ENCODE measurements at places on chromosomes 1 and 21. TPM values are rescaled to one million over a fixed set of nuclear protein-coding genes. Genes with fewer than 3 reads are reported as not detected.

Gene MTFR1L
- 20.1 TPM for total RNA-seq

Gene TEX38
- not detected for total RNA-seq

Gene CHI3L1
- 0.69 TPM for total RNA-seq

- DNase-seq, result no peak
These were observed 593.9 kb downstream of the KIF26B start for GRCh38 chr1:245748646-245749045.

DNA sequence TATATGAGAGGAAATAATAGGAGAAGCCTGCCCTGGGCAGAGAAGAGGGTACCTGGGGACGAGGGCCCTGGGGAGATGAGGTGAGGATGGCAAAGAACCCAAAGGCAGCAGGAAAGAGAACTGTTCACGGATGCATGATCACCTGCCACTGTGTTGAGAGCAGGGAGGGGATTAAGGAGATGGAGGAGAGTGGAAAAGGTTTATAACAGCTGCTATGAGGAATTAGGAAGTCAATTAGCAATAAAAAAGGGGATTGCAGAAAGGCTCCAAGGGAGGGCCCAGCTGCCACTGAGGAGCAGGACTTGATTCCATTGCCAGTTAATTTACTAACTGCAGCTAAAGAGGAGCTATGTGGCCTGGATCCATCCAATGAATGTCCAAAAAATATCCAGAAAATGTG lies 61.1 kb downstream of the GFI1 start:
- DNase-seq, result no peak

DNA sequence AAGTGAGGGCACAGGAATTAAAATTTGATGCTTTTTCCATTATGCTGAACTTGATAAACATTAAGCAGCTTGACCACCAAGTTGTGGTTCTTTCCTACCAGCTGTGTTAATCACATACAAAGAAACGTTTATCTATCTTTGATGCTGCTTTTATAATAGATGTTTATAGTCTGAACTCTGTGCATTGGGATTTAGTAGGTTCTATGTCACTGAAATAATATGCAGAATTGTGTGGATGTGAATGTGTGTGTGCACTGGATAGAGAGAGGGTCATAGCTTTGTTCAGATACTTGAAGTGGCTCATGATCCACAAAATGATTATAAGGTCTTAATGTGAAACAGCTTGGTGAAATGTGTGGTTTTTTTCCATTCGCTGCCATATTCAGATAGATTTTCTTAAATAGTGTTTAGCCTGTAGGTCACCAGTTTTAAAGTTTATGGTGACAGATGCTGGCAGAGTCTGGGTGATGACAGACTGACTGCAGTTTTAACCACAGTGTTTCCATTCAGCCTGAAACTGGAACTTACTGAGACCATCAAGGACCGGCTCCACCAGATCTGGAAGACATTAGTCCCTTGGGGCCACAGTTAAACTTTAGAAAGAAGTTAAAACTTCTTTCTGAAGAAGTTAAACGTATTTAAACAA lies 10.2 kb downstream of the DDI2 start:
- no peak for DNase-seq

DNA sequence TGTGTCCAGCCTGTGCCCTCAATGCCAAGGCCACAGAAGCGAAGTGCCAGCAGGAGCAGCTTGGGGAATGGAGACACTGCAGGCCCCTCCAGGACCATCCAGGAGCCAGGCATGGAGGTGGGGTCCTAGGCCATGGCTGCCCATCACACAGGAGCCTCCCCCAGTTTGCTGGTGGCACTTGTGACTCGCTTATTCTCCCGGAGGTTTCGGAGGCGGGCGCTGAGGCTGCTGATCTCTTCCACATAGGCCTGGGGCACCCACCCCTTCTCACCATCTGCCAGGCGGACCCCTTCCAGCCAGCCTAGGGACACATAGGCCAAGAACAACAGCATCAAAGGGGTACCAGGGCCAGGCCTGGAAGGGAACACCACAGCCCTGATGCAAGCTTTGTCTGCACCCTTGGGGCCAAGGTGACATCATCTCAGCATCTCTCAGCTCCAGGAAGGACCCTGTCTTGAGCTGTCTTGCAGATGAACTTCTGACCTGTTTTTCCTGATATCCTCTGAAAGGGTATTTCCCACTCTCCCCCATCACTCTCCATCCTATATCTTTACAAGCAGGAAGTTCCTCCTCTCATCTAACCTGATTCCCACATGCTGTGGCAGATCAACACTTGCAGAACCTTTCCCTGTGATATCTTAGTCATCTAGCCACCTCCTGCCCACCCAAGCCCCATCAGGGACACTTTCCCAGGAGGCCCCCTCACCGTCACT lies 13.9 kb downstream of the ARHGEF19 start:
- DNase-seq, result no peak

DNA sequence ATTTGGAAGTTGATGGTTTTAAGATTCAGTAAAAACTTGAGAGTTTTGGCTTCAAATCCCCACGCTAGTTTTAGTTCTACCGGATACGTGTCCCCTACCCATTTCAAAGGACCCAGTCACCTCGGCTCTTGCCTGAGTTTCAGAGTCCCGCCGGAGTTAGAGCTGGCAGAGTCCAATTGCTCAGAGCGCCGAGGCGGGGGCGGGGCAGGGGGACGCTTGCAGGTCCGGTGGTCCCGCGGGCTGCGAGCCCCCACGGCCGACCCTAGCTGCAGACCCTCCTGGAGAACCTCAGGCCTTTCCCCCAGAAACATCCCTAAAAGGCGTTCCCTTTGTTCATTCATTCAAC lies 765 bp upstream of the VPS45 start:
- DNase-seq, result no peak

GRCh38 chr1:9258629-9259028 lies 24.1 kb downstream of the H6PD start:
- no peak for DNase-seq

DNA sequence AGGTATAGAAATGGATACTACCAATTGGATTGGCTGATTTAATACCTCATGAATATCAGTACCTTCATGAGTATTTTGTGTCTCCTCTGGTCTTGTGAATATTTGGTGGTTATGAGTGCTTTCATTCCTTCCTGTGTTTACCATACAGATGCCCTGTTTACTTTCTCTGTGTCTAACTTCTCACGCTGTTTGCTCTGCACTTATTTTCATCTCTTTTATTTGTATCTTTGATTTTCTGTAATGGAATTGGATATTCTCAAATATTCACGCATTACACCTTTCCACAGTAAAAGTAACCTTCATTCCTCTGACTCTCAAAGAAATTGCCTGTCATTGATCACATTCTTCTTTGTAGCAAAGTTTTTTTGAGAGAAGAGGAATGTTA lies 16.8 kb downstream of the CNST start:
- no peak for DNase-seq

- no peak for DNase-seq
These were observed 110.0 kb upstream of the PRDX6 start for GRCh38 chr1:173367136-173367535.

GRCh38 chr21:42431196-42431595 lies 27.5 kb downstream of the UBASH3A start:
- no peak for DNase-seq

GRCh38 chr1:209756615-209757445 lies 977 bp downstream of the TRAF3IP3 start:
- DNase-seq, result no peak

DNA sequence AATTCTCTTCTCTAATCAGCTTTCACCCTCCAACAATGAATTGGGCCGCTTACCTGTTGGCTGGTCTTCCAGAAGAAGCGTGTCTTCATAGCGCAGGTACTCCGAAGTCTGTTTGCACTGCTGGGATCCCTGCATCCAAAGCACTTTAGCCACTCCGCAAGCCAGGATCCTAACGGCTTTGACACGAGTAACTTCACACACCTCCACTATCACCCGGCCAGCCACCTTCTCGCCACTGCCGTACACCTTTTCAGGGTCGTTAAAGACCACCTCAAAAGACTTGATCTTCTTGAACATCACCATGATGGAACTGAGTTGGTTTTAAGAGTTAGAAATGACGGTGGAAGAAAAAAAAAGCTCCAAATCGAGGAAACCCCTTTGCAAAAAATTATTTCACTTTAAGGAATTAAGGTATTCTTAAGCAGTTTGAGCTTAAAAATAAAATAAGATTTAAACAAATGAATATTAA lies 381 bp downstream of the TXNIP start:
- DNase-seq, result no peak
